ENCODE measurements at places on chromosomes 11 and 22.

DNA sequence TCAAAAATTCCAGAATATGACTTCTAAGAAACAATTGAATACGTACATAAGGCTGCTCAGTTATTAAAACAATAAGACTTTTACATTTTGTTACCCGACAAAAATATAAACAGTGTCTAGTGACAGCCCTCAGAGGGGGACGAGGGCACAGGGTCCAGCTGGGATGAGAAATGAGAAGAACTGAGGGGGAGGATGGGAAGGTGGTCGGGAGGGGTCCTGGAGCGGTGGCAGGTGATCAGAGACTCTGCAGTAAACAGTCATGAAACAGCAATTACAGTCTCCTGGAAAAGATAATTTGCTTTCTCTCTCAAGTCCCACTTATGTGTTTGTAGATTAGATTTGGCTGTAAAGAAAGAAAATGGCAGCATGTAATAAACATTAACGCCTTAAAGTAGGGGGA is 56.0 kb downstream of the PACSIN2 start:
- DNase-seq: peak; percentile 22

- no peak for DNase-seq
These were observed 179.6 kb downstream of the TTC28 start for GRCh38 chr22:28500006-28500405.

DNA sequence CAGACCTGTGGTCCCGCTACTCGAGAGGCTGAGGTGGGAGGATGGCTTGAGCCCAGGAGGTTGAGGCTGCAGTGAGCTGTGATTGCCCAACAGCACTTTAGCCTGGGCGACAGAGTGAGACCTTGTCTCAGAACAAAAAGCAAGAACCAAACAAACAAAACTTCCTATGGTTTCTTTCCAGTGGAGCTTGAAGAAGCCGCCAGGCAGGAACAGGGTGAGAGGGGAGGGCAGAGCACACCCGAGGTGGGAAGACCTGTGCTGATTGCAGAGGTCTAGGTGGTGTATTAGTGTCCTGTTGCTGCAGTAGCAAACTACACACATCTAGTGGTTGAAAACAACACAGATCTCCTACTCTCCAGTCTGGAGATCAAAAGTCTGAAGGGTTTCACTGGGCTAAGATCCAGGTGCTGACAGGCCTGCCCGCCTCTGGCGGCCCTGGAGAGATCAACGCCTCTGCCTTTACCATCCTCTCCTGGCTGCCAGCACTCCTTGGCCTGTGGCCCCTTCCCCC is 10.5 kb downstream of the ARHGEF17 start:
- peak; percentile 85 for DNase-seq

DNA sequence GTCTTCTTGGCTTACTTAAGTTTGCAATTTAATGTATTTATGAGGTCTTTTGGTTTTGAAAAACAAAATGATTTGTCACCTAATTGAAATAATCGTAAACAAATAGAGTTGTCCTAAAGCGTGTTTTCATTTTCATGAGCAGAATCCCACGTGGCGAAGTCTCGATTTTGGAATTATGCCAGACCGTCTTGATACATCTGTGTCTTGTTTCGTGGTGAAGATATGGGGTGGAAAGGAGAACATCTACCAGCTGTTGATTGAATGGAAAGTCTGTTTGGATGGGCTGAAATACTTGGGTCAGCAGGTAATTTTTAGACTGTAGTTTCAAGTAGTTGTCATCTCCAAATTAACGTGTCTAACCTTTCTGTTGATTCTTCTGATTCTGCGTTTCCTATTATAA is 64.7 kb downstream of the UVRAG start:
- no peak for DNase-seq

DNA sequence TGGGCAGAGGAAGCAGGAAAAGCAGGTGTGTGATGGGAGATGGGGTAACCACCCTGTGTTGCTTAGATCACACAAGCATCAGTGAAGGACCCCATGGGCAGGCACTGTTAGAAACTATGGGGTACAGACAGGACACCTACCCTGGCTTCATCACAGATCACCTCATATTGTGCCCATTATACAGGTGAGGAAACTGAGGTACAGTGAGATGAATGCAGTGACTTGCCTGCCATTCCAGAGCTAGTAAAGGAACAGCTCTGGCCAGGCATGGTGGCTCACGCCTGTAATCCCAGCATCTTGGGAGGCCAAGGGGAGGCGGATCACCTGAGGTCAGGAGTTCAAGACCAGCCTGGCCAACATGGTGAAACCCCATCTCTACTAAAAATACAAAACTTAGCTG is 5.9 kb upstream of the MARK2 start:
- no peak for DNase-seq

DNA sequence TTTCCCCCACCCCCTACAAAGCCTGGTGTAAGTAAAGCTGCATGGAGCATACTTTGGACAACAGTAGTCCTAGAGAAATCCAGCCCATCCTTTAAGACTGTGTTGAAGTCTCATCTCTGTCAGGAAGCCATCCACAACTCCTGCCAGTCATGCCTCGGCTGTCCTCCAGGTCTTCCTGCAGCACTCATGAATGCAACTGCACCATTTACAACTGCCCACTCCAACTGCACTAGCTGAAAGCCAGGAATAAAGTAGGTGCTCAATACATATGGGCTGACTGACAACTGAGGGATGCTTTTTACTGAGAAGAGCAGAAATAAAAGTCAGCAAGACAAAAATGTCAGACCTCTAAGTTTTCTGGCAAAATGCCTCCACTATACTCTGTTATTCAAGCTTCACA is 27.4 kb downstream of the IL18BP start:
- no peak for DNase-seq

- DNase-seq: no peak
These were observed 19.6 kb upstream of the POU2AF2 start for GRCh38 chr11:111225881-111226280.

- no peak for DNase-seq
These were observed 326.2 kb downstream of the TBC1D22A start for GRCh38 chr22:47088480-47089158.

DNA sequence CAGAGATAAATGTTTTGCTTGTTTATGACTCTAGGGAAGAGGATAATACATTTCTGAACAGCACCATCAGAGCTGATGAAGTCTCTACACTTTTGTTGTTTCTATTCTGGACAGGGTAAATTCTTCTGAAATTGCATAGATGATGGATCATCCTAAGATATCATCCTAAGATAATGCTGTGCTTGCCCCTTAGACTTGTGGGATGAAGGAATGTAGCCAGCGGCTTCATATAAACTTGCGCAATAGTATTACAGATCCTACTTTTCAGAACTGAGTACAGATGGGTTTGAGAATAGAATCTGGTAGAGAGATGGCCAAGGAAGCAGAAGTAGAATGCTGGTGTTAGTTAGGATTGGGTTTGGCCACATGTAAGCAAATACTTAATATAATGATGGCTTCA is 61.0 kb downstream of the NCAM1 start:
- no peak for DNase-seq

DNA sequence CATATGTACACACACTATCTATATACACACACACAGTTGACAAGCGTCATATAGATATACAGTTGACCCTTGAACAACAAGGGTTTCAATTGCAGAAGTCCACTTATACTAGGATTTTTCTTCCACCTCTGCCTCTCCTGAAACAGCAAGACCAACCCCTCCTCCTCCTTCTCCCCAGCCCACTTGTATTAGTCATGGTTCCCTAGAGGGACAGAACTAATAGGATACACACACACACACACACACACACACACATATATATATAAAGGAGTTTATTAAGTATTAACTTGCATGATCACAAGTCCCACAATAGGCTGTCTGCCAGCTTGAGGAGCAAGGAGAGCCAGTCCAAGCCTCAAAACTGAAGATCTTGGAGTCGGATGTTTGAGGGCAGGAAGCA is 92.9 kb downstream of the DHCR7 start:
- peak; percentile 79 for DNase-seq

DNA sequence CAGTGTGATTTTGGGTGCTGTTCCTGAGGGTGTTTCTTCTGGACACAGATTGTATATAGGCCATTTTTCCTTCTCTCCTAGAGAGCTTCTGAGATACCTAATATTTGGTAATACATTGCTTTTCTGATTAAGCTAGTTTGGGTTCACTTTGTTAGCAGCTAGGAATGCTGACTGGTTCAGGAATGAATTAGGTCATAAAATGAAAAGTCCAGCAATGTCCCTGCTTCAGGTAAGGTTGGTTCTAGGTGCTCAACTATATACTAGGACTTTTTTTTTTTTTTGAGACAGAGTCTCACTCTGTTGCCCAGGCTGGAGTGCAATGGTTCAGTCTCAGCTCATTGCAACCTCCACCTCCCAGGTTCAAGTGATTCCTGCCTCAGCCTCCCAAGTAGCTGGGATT is 32.9 kb upstream of the APOL5 start:
- DNase-seq: no peak

GRCh38 chr11:77346906-77347603 is 45.6 kb upstream of the GDPD4 start:
- peak; percentile 72 for DNase-seq

DNA sequence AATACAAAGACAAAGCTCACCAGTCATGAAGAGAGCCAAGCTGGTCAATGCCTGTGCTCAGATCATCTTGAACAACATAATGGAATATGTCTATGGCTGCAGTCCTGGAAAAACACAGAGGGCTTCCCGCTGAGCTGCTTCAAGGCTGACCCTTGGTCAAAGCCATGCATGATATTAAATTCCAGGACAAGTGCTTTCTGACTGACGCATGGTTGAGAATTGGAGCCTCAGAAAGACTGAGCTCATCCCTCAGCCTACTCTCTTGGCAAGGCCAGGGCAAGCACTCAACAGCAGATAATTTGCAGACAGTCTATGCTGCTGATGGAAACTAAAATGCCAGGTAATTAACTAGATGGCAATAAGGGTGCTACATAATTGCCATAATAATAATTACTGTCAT is 89.2 kb downstream of the GALNT18 start:
- DNase-seq: no peak

DNA sequence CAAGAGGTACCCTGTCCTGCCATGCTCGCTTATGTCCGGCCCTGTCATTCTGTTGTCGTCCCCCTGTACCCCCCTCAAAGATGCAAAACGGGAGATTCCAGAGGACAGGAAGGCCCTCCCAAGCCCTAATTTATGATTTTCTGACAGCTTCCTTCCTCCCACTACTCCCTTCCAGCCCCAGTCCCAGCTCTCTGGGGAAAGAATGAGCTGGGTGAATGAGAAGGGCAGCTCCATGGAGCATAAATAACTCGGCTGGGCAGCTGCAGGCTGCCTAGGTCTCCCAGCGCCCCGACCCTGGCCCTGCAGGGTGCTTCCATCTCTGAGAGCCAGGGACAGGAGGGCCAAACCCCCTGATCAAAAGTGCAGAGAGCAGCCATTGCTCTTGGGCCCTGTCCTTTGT is 3.9 kb upstream of the EMID1 start:
- DNase-seq: no peak

DNA sequence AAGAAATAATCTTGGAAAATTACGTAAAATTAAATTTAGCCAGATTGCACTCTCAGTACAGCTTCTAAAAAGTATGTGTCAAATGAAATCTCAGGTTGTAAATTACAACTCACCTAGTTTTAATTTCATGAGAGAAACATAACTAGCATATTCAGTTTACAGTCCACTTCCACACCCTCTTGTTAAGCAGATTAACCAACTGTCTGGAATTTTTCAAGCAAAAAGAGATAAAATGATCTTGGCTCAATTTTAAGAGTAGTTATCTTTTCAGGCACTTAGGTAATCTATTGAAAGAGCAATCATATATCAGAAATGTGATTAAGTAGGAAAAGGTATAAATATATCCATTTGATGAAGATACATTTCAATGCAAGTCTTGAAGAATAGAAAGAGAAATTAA is 928.4 kb upstream of the CCDC90B start:
- DNase-seq: no peak

GRCh38 chr22:23197836-23198235 is 17.5 kb downstream of the BCR start:
- no peak for DNase-seq

DNA sequence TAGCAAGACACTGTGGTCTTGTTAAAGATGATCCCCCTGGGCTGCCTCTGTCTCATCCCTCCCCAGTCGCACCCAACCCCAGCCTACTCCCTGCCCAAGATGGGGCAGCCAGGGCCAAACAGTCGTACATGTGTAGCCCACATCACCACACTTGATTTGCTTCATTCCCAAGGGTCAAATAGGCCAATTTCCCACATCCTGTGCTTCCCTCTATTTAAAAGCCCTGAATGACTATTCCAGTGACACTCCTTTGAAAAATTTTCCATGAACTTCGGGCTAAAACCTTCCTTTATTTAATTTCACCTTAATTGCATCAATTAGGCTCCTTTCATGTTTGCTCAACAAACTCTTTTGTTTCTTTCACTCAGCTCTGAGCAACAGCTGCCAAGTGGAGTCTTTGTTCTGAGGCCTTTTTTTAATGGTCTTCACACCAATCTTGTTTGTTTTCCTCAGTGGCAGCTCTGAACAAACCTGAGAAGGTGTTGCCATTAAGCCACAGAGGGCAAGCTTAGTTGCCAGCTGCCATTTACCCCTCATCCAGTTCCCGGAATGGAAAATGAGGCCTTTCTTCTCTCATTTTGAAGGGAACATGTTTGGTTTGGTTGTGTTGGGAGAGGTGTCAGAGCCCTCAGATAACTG is 126.9 kb downstream of the APIP start:
- DNase-seq: peak; percentile 44

DNA sequence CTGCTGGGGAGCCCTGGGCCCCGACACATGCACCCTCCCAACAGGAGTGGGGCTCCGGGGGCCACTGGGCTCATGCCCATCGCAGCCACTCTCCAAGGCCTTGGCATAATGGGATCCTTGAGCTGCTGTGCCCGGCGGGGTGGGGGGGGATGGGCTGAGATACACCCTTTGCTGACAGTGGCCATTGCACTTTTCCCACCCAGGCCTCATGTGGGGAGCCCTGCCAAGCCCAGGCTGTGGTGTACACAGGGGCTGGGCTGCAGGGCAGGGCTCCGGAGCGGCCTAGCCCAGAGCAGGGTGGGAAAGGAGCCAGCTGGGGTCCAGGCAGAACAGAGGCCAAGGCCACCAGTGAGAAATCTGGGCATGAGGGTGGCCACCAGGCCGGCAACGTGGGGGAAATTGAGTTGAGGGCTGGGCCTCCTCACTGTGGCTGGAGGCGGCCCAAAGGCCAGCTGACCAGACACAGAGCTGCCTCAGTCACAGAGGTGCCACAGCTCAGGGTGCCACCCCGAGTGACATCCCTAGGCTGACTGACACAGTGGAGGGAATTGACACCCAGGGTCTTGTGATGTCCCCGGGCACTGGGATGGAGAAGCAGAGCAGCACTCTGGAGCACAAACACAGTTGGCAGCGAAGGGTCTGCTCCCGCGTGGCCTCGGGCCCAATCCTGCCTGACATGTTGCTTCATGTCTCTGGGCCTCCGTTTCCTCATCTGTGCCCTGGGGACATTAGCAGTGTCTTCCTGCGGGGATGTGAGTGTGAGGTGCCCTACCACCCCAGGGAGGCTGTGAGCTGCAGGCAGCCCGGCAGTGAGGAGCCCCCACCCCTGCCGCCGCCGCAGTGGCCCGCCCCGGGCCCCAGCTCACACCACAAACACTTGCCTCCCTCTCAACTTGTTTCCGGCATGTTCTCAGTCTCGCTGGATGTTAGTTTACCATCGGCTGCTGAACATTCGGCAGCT is 30.4 kb downstream of the RTN4R start:
- no peak for DNase-seq
